ENCODE measurements at places on chromosomes 12 and 14.

- no peak for DNase-seq
Observed at GRCh38 chr12:91250273-91250665, 67.7 kb upstream of the DCN start.

DNA sequence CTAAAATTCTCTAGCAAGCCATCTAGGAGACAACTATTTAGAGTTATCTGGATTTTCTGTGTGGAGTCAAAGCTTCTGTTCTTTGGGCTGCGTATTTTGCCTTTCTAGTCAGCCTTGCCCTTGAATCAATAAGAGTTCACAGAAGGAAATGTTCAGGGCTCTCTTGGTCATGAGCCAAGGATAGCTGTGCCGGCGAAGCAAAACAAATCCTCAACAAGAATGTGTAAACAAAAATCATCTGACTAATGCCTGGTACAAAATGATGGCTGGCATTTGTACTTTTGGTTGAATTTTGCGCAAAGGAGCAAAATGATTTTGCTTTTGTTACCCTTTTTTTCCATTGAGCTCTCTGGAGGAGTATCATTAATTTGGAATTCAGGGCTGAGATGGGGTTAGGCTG, 171.1 kb downstream of the DACT1 start:
- no peak for DNase-seq

GRCh38 chr14:42428996-42429395, 822.3 kb downstream of the LRFN5 start:
- no peak for DNase-seq

GRCh38 chr14:45254771-45255170, 1.8 kb upstream of the MIS18BP1 start:
- DNase-seq = no peak

DNA sequence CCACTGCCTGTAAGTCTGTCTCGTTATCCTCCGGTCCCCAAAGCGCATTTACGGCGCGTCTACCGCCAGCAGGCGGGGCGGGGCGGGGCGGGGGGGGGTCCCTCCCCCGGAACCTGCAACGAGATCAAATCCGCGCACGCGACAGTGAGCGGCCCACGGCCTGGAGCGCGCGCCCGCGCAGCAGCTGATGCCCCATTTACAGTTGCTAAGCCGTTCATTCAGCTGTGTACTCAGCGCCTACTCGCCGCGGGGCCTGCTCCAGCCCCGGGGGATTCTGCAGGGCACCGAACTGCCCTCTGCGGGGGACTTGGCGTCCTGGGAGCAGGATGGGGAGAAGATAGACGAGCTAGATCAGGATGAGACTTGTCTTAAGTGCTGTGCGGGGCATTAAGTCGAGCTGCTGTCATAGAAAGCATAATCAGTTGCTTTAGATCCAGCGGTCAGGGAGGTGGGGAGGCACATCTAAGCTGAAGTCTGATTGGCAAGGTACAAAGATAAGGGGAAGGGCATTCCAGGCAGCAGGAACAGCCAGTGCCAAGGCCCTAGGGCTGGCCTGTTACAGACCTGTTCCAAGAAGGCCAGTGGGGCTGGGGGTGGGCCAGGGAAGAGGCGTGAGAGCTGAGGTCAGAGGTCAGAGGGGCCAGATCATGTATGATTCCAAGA, 1.4 kb upstream of the CCDC85C start:
- peak; percentile 55 for DNase-seq

GRCh38 chr12:104480826-104481440, 24.2 kb downstream of the CHST11 start:
- DNase-seq = no peak

DNA sequence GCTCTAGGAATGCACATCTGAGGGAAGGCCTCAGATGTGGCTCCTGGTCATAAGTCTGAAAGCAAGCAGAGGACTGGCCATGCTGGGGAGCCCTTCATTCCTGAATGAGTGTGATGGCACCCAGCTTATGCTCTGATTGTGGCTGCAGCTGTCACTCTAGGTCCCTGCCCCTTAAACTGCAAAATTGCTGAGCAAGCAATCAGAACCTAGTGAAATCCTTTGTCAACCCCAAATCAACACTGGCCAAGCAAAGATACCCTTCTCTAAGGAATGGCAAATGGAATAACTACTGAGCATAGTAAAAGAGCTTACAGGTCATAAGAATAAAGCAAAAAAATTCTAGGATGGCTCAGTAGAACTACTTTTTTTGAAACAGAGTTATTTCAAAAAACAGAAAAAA, 4.3 kb upstream of the PLEKHG7 start:
- DNase-seq = no peak

DNA sequence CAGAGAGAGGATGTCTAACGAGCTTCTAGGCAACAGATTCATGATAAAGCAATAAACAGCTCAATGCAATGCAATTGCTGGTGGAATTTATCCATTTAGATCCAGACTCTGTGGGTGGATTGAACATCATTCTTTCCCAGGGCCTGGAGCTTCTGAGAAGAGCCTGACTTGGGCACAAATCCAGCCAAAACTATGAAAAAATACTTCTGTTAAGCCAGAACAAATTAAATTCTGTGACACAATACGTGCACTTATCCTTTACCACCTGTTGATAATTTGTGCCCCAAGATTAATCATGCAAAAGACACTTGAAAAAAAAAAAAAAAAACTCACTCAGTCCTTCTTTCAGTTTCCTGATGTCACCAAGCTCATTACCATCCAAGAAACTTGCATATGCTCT, 446.0 kb upstream of the DCN start:
- DNase-seq = no peak

GRCh38 chr14:103801459-103801858, 45.9 kb downstream of the PPP1R13B start:
- DNase-seq = no peak

GRCh38 chr12:51378749-51379148, 12.5 kb downstream of the GALNT6 start:
- DNase-seq = no peak

DNA sequence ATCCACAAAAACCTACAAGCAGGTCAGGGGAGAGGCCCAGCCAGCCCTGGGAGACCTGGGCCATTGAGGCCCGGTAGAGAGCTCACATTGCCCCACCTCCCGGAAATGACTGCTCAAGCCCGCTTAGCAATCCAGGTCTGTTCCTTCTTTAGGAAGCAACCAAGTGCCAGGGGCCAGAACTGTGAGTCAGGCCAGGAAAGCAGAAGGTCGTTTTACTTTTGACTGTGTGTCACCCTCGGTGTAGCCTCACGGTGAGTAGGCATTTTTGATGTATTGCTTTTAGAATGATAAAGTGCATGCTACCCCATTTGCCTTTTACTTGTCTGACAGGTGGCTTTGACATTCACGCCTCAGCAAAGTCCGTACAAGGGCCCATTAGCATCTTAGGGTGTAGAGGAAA, 25.4 kb upstream of the PWP1 start:
- DNase-seq = no peak

GRCh38 chr14:95256002-95256775, 63.5 kb downstream of the CLMN start:
- no peak for DNase-seq

DNA sequence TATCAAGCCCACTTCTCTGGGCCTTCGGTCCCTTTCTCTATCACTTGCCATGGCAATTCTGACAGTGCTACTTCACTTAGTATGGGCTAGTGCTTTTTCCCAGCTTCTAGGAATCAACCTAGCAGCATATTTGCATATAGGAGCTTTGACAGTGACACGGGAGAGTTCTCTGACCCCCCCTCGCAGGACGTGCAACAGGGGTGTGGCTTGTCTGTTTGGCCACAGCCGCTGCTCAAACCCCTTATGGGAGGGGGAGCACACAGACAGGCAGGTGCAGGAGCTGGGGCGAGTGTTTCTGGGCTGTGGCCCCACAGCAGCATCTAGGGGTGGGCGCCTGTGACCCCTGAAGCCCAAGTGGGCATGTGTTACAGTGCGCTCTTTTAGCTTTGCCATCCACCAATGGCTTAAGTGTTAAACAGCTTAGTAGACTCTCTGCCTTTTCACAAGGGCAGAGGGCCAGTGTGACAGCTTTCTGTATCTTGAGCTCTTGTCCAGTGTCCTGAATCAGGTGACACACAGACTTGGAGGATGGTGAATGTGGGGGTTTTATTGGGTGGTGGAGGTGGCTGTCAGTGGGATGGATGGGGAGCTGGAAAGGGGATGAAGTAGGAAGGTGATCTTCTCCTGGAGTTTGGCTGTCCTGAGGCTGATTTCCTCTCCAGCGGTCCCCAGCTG, 229.3 kb downstream of the PCNX1 start:
- DNase-seq = no peak

DNA sequence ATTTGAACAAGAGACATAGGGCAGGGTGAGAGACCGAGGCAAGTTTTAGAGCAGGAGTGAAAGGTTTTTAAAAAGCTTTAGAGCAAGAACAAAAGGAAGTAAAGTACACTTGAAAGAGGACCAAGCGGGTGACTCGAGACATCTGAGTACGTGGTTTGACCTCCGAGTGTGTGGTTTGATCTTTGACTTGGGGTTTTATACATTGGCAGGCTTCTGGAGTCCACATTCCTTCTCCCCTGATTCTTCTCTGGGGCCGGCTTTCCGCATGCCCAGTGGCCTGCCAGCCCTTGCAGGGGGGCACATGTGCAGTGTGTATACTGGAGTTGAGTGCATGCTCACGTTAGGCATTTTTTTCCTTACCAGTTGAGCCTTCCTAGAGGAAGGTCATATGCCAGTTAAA, 96.3 kb downstream of the SLC15A4 start:
- no peak for DNase-seq

DNA sequence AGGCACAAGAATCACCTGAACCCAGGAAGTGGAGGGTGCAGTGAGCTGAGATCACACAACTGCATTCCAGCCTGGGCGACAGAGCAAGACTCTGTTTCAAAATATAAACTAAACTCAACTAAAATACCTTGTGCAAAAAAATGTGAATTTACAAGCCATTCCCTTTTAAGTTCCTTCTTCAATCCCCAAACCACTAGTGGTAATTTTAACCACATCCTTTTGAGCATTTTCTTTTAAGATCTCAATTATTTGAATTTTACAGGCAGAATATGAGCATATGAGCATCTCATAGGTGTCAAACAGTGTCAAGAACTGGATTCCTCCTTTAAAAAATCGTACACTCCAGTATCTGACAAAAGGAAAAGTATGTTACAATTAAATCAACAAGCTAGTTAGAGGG, 57.0 kb upstream of the NPFF start:
- DNase-seq = no peak
